ENCODE measurements at places on chromosomes 6 and 20. TPM values are rescaled to one million over a fixed set of nuclear protein-coding genes. Genes with fewer than 3 reads are reported as not detected.
A peak's percentile ranks its signal among the peaks of the same experiment; 100 is the strongest.

The LRFN2 gene
- total RNA-seq: not detected

The ULBP3 gene
- total RNA-seq: 8.5 TPM

The DNAH8 gene
- 0.05 TPM for total RNA-seq

The SLC22A7 gene
- not detected for total RNA-seq

The CALHM4 gene
- total RNA-seq: not detected

The RPS6KA2 gene
- 14.9 TPM for total RNA-seq

The CD93 gene
- not detected for total RNA-seq

DNA sequence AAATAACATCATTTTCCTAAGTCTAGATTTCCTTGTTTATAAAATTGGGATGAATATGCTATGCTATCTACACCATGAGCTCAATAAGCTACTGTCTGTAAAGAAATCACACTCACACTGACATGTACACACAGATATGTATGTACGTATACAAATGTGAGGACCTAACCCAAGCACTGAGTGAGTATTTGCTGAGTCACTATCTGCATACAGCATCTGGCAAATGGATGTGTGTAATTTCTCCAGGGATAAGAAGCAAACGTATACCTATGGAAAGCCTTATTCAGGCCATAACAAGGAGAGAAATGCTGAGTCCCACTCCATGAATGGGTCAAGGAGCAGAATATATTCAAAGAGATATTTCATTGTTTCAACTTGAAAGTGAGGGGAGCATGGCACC lies 153.9 kb downstream of the LPA start:
- no peak for DNase-seq

DNA sequence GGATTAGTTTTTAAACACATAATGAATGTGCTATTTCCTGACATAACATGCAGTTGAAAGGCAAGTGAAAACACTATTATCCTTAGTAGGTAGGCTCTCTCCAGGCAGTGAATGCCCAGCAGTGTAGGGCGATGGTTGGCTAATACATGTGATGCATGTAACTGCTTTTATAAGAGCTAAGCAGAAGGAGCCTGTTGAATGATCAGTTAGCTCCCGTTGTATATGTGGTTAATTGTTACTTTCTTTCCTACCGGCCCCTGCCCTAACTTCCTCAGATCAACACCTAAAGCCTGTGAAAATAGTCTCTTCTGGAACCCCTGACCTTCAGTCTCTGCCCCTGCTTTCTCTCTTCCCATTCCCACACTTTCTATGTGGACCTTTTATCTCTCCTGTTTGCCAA lies 10.5 kb downstream of the SOX4 start:
- DNase-seq: no peak

DNA sequence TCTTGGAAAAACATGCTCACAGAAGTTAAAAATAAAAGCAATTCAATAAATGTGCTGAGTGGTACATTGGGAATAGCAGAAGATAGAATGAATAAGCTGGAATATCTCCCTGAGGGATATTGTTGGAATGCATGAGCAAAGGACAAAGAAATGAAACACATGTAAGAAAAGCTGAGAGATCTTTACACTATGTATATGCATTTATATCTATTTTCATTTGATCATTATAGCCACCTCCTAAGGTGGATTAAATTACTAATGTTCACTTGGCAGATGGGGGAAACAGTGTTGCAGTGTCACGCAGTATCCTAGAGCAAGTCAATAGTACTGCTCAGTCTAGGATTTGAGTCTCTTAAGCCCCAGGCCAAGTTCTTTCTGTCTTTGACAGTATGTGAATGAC lies 542.0 kb upstream of the MARCKS start:
- DNase-seq: no peak

DNA sequence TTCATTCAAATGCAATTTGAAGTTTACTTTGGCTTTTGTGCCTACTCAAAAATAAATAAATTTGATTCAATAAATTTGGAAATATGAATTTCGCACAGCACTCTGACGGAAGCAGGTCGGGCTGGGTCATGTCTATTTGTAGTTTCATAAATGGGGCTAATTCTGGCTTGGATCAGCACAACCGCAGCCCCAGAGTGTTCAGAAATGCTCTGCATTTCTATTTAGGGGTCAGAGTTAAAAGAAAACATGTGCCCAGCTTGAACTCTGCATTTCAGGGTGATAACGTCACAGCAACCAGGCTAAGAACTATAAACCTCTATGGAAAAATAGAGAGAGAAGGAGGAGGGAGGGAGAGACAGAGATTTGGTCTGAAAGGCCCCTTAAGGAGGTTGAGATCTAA lies 480.9 kb upstream of the NOX3 start:
- peak; percentile 0 for DNase-seq

- no peak for DNase-seq
Observed at GRCh38 chr20:53617791-53618489, 24.3 kb upstream of the ZNF217 start.

DNA sequence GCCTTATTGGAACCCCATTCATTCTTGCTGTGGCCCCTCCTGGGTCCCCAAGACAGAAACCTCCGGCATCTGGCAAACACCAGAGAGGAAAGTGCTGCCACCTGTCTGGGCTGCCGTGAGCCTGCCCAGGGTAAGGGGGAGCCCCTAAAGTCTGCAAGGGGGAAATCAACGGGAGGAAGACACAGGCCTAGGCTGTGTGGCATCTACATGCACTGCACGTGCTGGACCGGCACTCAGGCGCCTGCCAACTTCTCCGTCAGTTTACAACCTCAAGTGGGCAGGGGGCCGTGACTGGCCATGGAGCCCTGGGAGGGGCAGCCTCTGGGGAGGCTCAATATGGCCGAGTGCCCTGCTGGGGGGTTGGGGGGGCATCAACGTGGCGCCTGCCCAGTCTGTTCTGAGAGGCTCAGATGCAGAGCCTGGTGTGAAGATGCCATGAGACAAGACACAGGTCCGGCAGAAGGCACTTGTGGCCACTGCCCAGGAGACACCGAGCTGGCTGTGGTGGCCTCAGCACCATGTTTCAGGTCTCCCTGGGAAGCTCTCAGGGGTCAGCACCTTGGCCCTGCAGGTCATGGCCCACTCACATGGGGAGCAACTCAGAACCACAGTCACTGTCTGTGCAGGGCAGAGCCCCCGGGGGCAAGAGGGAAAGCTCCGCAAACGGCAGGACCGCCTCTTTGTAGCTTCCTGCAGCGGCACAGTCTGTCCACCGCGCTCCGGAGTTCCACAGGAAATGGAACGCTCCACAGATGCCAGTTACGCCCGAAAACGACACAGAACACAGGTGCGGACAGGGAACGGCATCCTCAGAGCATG lies 8.4 kb downstream of the UCKL1 start:
- no peak for DNase-seq

GRCh38 chr6:152701081-152701862 lies 3.6 kb downstream of the MYCT1 start:
- no peak for DNase-seq

- no peak for DNase-seq
Observed at GRCh38 chr20:2697768-2698167, 5.2 kb downstream of the EBF4 start.

DNA sequence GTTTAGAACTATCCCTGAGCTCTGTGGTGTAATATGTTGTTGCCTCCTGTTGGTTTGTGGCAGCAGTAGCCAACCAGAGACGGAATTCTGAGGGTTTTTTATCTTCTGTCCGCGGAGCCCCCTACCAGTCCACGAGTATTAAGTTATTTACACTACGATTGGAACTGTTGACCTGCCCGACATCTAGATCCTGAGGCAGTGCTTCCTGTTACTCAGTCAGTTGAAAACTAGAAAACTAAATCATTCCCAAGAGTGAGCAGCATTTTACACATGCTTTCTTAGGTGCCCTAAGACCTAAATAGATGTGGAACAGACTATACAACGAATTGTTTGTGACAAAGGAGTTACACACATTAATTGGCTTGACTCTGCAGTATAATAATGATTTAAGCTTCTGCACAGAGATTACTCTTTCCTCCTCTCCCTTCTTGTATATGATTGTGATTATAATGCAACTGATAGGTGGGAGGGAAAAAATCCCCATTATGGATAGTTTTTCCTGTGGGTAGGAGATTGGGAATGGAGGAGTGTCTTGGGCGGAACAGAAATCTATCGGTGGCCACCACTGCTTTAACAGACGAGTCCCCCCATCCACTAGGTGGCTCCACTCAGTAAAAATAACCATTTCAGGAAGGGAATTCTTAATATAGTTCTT lies 1.7 kb downstream of the LOC128125822 start:
- DNase-seq: peak; percentile 71

- no peak for DNase-seq
Observed at GRCh38 chr6:52389264-52389625, 27.3 kb downstream of the PAQR8 start.

- DNase-seq: no peak
Observed at GRCh38 chr6:110353457-110354001, 4.6 kb downstream of the METTL24 start.

GRCh38 chr6:22349528-22349927 lies 52.7 kb upstream of the PRL start:
- no peak for DNase-seq

- DNase-seq: no peak
Observed at GRCh38 chr6:5343998-5344397, 82.7 kb downstream of the FARS2 start.

- no peak for DNase-seq
Observed at GRCh38 chr6:164227952-164228522, 813.5 kb downstream of the QKI start.

Data from myocyte (in vitro differentiated cells).